ENCODE measurements at places on chromosomes 4 and X.

DNA sequence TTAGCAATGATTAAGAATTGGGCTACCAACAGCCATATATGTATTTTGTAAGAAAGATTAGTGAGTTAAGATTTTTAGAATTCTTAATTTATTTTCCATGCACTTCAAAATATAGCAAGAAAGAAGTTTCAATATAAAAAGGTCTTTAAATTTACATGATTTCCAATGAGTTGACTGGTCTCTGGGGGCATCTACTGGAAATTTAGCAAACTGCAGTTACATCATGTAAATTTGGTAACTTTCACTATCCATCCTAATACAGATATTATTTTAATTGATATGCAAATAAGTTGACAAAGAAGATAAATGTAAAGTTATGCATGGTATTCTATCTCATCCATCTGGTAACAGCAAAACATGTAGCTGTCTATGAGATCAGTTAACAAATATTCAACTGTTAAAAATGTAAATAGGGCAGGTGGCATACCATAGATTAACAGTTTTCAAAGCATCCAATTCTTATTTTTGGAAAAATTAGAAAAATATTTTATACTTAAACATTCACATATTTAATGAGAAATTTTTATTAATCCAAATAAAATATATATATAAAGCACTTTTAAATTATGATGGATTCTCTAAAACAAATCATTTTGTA lies 29.1 kb downstream of the TTC29 start:
- DNase-seq = peak; percentile 19

DNA sequence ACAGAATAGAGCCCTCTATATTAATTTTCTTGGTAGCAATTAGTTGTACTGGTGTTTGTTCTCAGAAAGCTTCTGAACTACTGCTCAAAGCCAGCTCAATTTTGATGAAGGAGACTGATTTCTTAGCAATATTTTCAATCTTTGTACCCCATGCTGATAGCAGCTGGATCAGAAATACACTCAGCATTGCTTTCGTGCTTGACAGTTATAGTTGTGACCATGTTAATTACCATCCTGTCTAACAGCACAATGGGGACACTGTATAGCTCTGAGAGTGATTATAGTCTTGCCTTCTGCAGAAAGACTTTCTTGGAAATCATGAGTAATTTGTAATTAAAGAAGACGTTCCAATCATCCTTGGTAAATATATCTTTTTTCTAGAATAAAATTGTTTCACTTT lies 79.7 kb upstream of the GNPDA2 start:
- DNase-seq = no peak

DNA sequence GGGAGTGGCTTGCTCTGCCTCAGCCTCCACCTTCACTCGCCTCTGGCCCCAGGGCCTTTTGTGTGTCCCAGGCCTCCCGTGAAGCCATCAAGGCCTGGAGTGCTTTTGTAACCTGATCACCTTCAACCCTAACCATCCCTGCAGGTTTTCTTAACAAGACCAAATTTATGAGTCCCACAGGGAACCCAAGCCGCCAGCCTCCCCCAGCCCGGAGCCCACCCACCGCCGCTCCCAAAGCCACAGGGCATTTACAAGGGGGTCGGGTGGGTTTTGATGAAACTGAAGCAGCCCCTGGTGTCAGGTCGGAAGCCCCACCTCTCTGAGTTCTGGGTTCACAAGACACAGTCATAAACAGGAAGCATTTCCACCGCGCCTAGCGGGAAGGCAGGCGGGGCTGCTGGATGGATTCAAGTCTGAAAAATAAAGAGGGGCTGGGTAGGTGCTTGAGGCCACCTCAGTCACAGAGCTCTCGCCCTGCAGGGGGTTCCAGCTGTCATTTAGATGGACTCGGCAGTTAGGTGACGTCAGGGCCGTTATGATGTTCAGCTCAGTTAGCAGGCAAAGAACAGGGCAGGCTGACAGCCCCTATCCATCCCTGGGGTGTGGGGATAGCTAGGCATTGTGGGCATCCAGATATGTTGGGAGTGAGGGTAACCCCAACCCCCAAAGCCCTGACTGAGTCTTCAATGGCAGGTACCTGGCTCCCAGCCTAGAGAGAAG lies 128.5 kb downstream of the BCOR start:
- no peak for DNase-seq

GRCh38 chrX:10051866-10052480 lies 84.8 kb downstream of the CLDN34 start:
- no peak for DNase-seq

Measured in K562 (cell line).